CD4-positive, alpha-beta T cell treated with Interleukin-21 for 1 hour (primary cell): ENCODE measurements at places on chromosomes 7 and 10.
A peak's percentile ranks its signal among the peaks of the same experiment; 100 is the strongest.

- DNase-seq, result no peak
These were observed 74.6 kb downstream of the VPS41 start for GRCh38 chr7:38834357-38834756.

DNA sequence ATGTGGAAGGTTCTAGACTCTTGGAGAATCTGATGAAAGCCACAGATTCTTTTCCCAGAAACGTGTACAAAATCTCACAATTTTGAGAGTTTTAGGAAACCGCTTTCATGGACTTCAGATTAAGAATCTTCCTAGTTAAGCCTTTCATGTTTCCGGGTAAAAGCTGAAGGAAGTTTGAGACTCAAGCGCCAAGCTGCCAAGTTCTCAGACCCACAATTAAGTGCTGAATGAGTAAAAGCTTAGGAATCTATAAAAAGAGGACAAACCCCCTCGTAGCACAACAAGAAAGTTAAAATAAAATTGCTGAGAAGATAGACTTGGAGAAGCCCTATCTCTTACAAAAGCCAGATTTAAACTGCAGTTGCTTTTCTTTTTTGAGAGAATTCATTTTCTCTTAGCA, 99.6 kb downstream of the ST8SIA6 start:
- no peak for DNase-seq

DNA sequence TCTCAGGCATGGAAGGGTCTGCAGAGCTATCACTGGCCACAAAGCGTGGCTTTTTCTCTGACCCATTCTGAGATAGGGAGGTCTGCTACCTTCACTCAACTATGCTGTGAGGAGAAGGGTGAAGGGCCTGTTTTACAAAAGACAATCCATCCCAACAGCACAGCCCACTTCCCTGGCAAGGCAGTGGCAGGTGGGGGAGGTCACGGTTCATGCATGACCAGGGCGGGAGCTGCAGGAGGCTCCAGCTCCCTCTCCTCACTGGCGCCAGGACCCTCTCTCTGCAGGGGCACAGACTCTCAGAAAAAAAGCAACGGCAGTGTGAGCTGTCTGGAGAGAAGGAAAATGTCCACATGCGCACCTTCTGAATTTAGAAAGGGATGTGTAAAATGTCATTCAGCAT, 28.5 kb downstream of the GRB10 start:
- DNase-seq, result no peak

DNA sequence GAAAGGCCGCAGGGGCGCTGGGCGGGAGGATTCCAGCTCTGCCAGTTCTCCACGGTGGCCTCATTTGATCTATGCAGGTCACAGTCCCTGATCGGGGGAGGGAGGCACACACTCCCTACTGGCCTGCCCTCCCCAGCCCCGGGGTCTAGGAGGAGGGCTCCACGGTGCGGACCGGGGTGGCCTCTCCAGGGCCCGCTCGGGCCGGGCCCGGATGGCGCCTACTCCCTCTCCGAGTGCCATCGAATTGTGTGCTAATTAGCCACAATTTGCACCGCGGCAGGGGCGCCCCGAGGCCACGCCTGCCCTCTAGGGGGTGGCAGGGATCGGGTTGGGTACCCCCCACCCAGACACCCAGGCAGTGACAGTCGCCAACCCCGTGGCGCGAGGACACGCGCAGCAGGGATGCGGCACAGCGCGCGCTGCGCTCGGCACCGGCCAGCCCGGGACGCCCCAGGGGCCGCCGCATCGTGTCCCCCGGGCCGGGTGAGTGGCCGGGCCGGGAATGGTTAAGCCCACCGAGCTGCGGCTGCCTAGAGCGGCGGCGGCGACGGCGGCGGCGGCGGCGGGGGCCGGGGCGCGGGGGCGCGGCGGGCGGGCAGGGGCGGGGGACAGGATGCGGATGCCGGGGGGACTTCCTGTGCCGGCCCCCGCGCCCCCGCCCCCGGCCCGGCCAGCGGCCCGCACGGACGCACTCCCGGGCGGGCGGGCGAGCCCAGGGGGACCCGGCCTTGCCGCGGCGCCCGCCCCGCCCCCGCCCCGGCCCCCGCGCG, at the start of gene ZNF853:
TSS of gene ZNF853 (plus strand) at position 658 of the 770 bp plus-strand sequence. CDS start 565 bp downstream, outside the sequence.
- DNase-seq, result peak; percentile 26

- DNase-seq, result no peak
These were observed 770.4 kb downstream of the TNS3 start for GRCh38 chr7:46811529-46811928.

DNA sequence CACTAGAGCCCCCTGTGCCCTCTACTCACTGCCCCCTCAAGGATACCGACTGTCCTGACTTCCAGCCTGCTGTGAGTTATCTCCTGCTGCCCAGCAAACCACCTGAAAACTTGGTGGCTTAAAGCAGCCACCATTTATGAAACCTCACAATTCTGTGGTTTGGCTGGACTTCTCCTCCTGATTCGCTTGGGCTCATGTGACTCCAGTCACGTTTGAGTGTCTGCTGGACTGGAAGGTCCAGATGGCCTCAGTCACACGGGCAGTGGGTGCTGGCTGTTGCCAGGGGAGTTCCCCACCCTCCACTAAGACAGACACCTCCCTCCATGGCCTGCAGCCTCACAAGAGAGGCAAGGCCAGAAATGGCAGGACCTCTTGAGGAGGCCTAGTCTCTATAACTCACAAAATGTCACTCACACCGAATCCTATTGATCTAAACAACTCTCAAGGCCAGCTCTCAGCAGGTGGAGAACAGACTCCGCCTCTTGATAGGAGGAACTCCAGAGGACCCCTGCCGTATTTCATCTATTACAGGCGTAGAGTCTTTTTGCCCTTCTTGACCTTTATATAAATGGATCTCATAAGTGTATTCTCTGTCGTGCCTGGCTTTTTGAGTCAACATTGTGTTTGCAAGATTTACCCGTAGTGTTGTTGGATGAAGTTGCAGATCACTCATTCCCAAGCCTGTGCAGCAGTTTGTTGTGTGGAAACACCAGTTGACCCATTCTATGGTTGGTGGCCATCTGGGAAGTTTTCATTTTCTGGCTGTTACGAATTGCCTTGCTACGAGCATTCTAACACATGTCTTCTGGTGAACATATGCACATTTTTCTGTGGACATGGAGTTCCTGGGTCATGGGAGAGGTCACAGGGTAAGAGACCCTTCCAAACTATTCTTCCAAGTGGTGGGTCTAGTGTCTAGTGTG, 48.3 kb downstream of the ZMIZ1 start:
- no peak for DNase-seq

- no peak for DNase-seq
These were observed 37.0 kb upstream of the CNNM1 start for GRCh38 chr10:99292159-99292558.

DNA sequence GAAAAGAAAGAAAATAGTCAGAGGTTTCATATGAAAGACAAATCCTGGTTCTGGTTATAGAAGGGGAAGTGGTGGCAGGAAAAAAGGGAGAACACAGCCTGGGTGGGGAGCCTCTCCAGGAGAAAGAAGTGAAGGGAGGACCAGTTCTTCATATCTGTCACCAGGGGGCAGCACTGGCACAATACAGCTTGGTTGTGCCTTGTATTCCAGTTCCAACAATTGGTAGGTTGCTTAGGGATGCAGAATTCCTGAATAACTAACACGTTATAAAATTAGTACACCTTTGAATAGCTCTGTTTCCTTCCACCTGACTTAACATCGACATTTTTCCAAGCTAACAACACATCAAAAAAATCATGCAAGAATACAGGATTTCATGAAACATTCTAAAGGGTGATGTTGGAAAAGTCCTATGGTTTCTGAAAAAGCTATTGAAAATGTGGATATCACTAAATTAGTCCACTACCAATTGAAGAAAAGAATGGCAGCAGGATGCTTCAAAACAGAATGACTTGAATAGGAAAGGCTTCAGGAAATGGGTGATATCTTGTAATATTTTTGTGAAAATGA, 52.9 kb downstream of the CYP26A1 start:
- DNase-seq, result no peak

DNA sequence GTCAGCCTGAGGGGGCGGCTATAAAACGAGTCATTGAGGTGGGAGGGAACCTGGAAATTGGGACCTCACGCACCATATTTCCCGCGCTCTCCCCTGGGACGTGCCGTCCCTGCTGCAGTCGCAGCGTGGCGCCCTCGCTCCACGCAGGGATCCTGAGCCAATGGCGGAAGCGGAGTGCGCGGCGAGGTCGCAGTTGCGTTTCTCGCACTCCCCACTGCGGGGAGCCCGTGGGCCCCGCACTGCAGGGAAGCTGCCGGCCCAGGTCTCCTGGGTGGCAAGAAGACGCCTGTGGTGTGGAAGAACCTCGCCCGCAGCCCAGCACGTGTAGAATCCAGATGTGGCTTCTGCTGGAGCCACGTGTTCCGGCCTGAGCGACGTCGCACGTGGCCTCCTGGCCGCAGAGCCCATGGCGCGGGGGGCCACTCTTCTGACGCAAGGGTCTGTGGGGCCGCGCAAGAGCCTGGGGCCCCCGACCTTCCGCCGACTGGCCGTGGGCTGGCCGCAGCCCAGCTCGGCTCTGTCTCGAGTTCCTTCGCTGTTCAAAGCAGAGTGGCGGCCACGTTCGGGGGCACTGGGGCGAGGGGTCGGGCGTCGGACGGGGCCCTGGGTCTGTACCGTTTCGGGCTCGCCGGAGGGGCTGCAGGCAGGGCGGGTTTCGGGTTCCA, 26.4 kb downstream of the HIF1AN start:
- DNase-seq, result peak; percentile 80

GRCh38 chr10:117130346-117130745, 7.7 kb downstream of the VAX1 start:
- no peak for DNase-seq

DNA sequence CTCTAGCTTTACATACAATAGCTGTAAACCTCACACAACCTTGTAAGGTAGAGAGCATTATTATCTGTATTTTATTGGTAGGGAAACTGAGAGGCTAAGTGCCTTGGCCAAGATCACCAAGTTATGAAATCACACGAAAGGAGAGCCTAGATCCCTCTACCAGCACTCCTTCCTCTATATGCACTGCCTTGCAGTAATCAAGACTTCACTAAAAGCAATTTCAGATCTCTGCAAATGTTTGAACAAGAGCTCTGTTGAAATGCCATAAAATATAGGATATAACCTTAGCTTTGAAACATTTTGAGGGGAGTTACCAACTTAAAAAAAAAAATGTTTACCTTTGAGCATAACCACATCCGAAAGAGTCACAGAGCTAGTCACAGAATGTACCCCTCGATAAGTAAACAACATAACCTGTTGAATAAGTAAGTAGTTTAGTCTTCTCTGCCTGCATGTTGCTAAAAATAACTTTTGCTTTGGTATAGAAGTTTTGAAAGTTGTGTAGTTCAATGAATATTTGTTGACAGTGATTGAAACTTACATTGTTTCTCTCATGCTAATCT, 709.4 kb downstream of the AUTS2 start:
- DNase-seq, result peak; percentile 19

DNA sequence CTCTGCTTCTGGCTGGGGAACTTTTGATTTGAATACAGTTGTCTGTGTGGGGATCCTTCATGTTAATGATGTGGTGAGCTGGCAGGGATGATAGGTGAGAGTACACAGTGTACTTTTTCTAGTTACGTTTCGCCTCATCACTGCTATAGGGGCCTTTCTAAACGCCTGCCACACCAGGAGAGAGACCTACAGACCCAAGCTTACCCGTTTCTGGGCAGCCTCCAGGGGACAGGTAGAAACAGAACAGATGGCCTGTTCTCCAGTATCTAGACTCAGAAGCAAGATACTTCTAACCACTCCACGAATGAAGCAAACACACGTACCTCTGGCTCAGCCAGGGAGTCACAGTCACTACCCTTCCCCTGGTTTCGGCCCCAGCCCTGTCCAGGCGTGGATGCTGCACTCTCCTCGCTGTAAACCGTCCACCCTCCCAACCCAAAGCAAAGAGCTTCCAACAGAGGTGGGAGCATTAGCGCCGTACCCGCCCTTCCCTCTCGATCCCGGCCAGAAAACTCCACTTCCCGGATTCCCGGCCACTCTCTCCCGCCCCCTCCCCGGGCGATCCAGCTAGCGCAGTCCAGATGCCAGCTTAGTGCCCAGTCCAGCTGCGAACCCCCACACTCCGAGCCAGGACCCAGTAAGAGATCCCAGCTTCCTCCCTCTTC, 1.2 kb downstream of the CCDC6 start:
- DNase-seq, result peak; percentile 31

DNA sequence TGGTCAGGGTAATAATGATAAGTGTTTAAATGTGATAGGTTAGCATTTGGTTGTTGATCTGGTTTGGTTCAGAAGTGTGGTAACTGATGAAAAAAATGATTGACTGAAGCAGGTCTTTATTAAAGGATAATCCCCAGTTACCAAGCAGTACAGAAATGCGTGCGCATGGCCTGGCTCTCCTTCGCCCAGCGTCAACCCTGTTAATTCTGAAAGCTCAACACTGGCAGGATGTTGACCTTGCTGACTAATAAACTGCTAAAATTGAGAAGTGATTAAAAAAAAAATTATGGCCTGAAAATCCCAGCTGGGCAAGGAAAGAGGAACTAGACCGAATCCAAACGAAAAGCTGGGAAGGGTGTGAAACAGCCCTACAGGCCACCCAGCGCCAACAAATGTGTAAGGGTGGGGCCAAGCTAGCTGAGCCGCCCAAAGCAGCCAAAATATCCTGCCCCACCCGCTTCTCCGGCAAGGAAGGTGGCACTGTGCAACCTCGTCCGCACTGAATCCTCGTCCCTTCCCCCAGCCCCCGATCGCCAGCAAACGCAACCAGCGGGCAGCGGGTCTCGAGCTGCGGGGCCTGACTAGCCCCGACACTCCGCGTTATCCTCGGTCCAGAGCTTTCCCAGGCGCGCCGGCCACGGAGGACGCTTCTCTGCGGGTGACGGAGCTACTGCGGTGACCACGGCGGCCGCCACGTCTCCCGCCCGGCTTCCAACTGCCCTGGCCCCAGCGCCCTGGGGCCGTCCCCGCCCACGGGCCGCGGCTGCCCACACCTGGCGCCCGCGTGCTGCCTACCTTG, 561 bp downstream of the SHTN1 start:
- DNase-seq, result peak; percentile 8

- DNase-seq, result peak; percentile 65
These were observed 11.3 kb downstream of the PLAU start for GRCh38 chr10:73922007-73922863.

DNA sequence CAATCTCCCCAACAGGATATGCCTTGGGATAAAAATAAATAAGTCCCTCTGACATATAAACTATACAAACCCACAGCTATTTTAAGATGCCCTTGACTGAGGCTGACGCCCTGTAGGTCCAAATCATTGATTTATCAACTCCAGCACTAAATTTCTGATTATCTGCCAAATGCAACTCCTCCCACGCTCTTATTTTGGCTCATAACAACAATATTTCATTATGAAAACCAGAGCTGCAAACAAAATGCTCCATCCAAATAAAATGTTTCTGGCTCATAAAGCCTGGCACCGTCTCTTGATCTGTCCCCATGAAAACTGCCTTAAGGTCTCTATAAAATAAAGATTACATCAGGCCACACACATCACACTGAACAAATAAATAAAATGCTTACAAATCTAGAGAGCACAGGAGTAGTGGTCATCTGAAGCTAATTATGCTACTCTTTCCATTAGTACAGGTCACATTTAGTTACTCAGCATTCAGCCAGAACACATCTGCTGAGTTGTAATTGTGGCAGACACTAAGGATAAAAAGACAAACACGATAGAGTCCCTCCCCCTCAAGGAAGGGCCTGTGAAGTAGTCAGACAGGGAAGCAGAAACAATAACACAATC, 28.8 kb downstream of the CACUL1 start:
- no peak for DNase-seq
